ENCODE measurements at places on chromosomes 2 and 18.

GRCh38 chr2:41900101-41900577, 147.7 kb upstream of the PKDCC start:
- no peak for DNase-seq

DNA sequence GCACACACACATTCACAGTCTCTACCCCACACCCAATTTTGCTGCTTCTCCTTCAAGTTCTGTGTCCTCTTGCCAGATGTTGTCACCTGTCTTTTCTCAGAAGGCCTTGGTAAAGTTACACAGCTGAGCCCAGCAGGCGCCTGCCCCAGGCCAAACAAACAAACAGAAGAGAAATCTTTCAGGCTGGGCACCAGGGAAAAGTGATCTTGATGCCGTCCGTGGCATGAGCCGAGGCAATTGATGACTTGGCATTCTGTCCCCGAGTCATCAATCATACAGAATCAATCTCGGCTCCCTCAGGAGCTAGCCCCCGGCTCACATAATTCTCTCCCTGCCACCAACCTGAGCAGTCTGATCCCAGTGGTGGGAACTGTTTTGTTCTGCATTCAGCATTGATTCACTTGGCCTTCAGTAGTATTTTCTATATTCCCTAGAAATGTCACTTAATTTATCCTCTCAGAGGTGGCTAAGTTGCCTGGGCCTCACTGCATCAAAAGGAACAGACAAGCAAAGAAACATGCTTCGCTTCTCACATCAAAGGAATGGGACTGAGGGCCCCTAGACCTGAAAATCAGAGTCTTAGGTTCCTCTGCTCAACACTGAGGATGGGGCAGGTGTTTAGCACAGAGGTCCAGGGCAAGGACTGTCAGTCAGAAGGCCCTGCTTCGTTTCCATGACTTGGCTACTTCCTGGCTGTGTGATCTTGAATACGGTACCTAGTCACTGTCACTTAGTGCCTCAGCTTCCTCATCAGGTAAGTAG, 278.8 kb upstream of the CELF4 start:
- DNase-seq, result no peak

GRCh38 chr18:8754995-8755960, 49.9 kb downstream of the MTCL1 start:
- DNase-seq, result no peak

GRCh38 chr18:51092117-51092516, 62.1 kb downstream of the SMAD4 start:
- no peak for DNase-seq

DNA sequence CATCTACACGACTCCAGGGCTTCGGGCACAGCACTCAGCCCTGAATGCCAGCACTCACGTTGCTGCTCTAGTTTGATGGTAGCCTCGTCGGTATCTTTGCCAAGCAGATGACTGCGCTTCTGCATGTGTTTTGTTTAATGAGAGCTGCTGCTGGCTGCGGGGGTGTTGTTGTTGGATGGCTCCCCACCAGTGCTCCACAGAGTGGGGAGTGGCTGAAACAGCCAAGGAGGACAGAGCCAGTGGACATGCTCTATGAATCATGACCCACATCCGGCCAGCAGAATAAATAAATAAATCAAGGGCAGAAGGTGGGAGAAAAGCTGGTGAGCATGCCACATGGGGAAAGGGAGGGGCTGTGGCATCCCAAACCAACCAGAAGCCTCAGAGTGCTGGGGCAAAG, 131.2 kb upstream of the SOX11 start:
- no peak for DNase-seq

DNA sequence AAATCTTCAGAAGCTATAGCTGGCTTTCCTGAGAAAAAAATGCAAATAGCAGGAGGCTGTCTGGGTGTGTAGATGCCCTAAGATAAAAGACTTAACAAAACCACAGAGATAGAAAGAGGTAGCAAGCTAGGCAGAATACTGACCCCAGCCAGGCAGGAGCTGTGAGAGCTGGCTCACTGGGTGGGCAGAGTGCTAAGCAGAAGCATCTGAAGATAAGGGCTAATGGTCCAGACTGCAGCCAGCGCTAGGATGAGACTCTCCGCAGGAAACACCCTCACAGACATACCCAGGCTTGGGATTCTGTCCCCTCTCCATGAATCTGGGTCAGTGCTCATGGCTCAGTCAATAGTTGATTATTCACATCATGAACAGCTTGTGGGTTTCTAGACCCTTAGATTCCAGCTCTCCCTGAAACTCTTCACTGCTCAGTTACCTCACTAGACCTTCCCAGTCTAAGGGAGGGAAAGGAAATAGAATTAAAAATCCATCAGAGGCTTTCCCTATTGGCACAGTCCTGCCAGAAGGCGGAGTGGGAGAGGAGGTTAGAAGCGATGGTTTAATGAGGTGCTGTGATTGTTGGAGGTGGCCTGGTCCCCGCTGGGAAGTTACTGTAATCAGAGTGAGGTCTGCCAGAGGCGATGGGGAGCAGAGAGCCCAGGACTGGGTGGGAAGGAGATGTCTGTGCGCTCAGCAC, 21.4 kb upstream of the CCBE1 start:
- DNase-seq, result no peak

GRCh38 chr18:79617511-79618500, 61.8 kb upstream of the CTDP1 start:
- no peak for DNase-seq

GRCh38 chr2:220478305-220479058, 851.1 kb downstream of the SLC4A3 start:
- DNase-seq, result no peak

- no peak for DNase-seq
These were observed 270.9 kb downstream of the TWIST2 start for GRCh38 chr2:239118675-239119211.

Measured in NCI-H1092 (cell line).